Left ventricle myocardium superior (tissue), 1 donor: ENCODE measurements at places on chromosomes 4 and X.
A peak's percentile ranks its signal among the peaks of the same experiment; 100 is the strongest.

GRCh38 chrX:41779030-41779564 is 55.1 kb downstream of the GPR82 start:
- no peak for DNase-seq

DNA sequence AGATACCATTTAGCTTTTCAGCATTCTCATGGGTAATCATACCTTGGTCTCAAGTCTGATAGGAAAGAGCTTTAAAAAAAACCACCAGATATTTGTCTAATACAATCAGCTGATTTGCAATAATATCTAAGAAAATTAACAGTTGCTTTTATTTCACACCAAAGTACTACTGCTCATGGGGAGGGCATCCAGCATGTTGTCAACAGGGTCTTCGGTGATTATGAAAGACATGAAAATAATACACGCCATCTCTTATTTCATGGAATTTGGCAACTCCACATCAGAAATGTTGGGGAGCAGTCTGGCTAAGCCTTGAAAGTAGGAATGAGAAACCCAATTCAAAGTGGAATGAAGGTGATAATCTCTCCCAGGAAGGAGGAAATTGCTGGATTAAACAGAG is 3.0 kb downstream of the ASB5 start:
- no peak for DNase-seq

- no peak for DNase-seq
Measured at GRCh38 chrX:125713633-125714032, 394.0 kb downstream of the TEX13C start.

- DNase-seq: no peak
Measured at GRCh38 chr4:118989098-118990080, 100.7 kb downstream of the SYNPO2 start.

DNA sequence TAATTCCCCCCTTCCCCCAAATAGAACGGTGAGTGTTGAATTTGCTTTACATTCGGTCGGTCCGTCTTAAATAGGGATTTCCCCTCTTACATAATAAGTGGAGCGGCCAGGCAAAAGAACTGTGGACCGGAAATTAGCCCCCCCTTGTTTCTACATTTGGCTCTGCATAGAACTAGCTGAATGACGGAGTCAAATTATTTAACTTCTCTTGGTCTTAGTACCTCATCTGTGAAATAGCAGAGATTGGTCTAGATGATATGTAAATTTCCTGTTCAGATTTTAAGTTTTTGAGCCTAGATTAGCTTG is 1.3 kb downstream of the SPATA18 start:
- no peak for DNase-seq

GRCh38 chr4:98518559-98519267 is 139.7 kb downstream of the TSPAN5 start:
- DNase-seq: no peak

DNA sequence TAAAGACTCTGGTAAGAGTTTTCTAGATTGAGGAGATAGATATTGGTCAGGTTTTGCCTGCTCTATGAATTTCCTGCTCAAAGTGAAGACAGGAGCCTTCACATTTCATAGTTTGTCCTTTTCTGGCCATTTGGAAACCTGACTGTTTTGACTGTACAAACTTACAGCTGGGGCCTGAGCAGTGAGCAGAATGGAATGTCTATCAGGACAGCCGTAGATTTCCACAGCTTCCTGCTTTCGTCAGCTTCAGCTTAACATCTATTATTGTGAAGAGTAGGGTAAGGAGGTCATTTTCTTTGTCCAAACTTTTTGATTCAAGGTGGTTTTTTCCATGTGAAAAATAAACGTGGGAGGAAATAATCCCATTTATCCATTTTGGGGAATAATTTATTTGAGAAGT is 124.3 kb upstream of the DIPK2B start:
- no peak for DNase-seq

DNA sequence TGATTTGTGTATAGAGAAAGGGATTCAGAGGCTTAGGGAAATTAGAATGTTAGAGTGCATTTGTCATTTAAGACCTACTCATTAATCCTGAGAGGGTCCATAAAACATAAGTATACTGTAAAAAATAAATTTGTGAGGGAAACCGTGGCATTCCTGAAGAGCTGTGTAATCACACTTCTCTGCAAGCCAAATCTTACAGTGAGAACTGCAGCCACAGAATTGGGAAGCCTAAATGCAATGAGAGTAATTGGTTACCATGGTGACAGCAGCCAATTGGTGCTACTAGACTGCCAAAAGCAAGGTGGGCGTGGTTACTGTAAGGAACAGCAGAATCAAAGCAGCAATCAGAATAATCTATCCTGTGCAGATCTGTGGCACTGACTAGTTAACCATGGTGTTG is 345.2 kb upstream of the GRID2 start:
- no peak for DNase-seq

- no peak for DNase-seq
Measured at GRCh38 chr4:102787096-102787881, 26.5 kb upstream of the MANBA start.

DNA sequence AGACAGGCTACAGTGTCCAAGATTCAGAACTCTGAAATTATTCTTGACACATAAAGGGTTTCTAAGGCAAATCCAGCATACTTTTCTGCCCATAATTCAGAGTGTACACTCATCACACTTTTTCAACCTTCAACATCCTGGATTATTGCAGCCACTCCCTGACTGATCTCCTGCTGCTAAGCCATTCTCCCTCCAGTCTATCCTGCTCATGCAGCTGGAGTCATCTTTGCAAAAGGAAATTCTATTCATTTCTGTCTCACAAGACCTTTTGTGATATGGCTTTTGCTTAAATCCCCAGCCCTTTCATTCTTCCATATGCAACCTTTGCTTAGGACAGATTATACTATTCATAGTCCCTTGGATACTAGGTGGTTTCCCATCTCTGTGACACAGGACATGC is 236.1 kb upstream of the LDB2 start:
- no peak for DNase-seq

- DNase-seq: no peak
Measured at GRCh38 chr4:60134099-60134498, 1066.0 kb upstream of the ADGRL3 start.

- DNase-seq: no peak
Measured at GRCh38 chr4:4866124-4866865, 6.8 kb downstream of the MSX1 start.

DNA sequence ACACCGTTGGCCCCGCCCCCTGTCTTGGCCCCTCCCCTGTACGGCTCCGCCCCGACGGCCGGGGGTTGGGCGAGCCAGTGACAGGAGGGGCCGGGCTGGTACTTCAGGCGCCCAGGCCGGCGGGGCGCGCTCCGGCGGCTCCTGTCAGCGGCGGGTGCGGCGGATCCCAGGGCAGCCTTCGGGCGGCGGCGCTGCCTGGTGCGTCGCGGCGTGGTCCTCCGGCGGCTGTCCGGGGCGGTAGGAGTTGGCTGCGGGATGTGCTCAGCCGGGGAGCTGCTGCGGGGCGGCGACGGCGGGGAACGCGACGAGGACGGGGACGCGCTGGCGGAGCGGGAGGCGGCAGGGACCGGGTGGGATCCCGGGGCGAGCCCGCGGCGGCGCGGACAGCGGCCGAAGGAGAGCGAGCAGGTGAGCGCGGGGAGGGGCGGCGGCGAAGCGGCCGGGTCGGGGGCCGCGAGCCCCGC is at the start of gene FAM241A:
Gene FAM241A (plus strand): TSS at position 129 of the 464 bp plus-strand sequence. CDS start 127 bp downstream, at position 256.
- DNase-seq: peak; percentile 94

GRCh38 chr4:96152824-96153223 is 312.9 kb downstream of the PDHA2 start:
- DNase-seq: no peak

- no peak for DNase-seq
Measured at GRCh38 chr4:83609365-83609764, 73.5 kb downstream of the GPAT3 start.

- no peak for DNase-seq
Measured at GRCh38 chr4:14428125-14428524, 574.2 kb upstream of the CPEB2 start.

DNA sequence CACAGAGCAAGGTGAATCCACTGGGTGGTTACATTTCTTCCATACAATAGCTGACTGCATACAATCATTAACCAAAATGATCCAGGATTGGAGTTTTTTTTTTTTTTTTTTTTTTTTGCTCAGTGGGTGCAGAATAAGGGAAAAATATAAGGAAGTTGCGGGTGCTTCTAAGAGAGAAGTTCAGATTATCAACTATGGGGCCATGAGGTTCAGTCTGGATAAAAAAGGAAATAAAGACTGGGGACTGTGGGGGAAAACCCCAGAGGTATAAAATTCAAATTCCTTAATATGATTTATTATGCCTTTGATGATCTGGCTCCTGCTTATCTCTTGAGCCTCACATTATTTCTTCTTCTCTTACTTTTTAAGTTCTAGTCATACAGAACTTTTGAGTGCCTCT is 5.9 kb upstream of the EIF1AX start:
- no peak for DNase-seq

GRCh38 chr4:55373461-55373860 is 22.3 kb upstream of the TMEM165 start:
- no peak for DNase-seq
